Astrocyte of the spinal cord (primary cell): ENCODE measurements at places on chromosomes 7 and 10.

- DNase-seq = peak; percentile 60
Measured at GRCh38 chr7:122528879-122529481, 169.9 kb downstream of the RNF133 start.

DNA sequence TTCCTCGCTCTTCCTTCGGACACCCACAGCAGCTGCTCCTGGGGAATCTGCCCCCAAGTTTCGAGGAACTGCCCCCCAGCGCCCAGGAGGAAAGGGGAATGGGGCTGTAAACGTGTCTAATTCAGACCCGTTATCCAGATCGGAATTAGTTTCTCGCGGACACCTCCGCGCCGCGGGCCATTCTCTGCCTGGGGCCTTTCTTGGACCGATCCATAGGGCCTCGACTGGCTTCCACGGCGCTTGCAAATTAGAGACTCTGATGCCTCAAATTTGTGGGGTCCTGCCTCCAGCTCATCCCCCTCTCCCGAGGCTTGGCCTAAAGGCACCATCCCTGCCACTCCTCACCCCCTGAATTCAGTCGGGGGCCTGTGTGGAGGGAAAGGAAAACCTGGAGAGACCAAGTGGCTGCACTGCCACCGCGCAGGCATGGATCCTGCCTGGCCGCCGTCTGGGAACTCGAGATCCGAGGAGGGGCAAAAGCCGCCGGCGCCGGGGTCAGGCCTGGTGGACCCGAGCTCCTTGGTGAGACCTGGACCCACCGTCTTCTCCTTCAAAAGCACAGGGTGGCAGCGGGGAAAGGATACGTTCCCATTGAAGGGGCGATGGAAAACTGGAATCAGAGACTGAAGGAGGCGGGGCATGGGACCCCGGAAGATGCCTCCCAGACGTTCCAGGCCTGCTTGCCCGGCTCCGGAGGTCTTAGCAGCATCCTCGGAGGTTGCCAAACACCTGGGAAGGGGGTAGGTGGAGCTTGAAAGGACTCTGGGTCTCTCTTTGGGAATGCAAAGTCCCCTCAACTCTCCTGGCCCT lies 13.7 kb downstream of the LBX1 start:
- DNase-seq = no peak

DNA sequence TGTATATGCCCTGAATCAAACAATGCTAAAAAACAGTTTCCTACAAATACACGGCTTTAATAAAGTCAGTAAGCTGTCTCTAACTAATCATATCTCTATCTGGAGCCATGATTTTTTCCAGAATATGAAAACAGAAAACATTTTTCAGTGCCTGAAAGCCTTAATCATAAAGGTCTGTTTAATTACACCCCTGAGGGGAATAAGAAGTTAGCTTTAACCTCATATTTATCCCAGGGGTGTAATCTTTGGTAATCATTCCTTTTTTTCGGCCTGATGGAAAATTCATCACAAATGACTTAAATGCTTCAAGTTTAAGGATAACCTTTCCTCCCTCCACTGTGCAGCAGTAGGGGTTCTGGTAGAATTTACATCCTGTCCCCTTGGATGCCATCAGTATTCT lies 124.2 kb downstream of the ATE1 start:
- DNase-seq = no peak

DNA sequence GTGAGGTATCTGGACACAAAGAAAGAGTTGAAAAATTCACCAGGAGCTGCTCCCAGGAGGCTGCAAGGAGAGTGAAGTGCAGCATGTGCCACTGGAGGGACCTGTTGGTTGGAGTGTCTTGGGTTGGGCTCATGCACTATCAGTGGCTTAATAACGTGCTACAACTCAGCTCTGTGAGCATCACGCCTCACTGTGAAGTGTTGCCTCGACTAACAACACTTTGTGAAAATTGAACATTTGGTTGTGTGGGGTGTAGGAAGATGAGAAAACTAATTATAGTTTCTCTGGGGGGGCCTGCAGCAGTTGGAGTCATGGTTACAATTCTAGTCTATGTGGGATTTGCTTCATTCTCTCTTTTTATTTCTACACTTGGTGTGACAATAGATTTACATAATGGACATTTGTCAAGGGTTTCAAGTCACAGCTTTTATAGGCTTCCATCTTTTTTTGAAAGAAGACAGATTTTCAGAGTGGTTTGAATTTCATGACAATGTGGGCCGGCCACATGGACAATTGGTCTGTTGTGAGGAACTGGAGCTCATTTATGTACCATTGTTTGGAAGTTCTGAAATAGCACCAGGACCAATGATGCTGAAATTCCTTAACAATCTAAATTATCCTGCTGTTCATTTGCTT lies 121.3 kb downstream of the RAMP3 start:
- no peak for DNase-seq

DNA sequence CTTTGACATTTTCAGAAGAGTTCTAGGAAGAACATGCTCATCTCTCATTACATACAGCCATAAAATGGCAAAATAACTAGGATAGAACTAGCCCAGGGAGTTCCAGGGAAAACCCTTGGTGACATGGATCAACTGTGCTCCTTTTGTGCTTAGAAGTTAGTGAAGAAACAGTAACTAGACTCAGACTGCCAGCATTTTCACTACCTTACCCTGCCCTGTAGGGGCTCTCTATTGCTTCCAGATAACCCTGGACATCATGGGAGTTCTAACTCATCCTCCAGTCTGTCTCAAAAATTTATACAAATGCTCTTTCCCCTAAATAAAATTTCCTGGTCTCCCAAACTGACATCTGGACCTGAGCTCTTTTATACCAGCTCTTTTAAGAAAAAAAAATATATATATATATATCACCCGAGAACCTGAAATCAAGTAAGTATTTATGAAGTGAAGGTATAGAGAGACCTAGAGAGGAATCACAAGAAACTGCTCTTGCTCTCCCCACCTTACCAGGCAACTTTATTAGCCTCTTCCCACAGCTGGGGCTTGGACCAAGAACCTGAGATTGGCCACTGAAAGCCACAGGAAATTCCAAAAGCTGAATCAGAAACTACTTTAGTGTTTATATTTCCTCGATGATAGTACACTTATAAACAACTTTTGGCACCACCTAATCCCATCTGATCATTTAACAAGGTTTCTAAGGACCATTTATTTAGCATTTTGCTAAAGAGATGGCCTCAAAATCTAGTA lies 101.4 kb downstream of the RELN start:
- no peak for DNase-seq

- DNase-seq = no peak
Measured at GRCh38 chr10:43131906-43132305, 6.3 kb upstream of the CSGALNACT2 start.

DNA sequence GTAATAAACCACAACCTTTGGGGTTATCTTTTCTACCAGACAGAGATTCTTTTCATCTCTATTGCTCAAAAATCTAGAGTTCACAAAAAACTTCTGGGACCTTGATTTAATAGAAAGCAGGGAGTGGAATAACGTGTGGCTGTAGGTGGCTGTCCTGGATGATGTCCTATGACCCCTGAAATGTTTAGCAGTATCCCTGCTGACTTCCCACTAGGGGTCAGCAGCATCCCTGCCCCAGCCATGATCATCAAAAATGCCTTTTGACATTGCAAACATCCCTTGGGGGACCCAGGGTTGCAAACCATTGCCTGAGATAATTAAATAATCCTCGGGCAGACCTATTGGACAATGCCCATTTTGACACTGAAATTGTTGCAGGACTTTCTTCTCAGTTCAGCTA lies 177.1 kb downstream of the USP6NL start:
- no peak for DNase-seq

DNA sequence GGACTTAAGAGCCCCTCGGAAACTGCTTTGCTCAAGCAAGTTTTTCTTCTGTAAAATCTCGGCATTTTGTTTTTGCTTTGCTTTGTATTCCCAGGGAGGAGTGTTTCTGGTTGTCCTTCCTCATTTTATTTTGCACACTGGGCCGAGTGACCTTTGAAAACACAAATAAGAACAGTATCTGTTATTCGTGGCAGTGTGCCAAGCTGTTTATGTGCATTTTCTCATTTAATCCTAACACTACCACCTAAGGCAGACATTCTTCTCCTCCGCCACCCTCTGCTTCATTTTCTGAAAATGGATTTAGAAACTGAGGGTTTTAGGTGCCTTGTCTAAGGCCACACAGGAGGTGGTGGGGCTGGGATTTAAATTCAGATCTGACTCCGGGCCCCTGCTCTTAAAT lies 218.5 kb downstream of the TCF7L2 start:
- DNase-seq = no peak

- peak; percentile 28 for DNase-seq
Measured at GRCh38 chr10:128047991-128048818, 78.0 kb downstream of the MKI67 start.

DNA sequence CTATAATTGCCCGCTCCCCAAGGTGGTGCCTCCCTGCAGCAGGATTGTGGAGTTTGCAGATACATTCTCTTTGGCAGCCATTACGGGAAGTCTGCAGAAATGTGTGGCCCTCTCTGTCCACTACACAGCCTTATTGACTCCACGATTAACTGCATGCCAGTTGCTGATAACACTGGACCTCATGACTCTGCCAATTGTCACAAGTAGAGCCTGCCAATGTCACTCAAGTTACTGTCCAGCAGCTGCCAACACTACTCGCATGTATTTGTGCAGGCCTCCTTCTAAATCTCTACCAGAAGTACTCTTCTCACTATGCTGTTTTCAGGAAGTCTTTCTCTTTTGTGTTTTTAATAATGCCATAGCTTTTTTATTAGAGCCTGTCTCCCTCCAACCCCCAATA lies 128.8 kb downstream of the PPP1R3A start:
- DNase-seq = no peak

DNA sequence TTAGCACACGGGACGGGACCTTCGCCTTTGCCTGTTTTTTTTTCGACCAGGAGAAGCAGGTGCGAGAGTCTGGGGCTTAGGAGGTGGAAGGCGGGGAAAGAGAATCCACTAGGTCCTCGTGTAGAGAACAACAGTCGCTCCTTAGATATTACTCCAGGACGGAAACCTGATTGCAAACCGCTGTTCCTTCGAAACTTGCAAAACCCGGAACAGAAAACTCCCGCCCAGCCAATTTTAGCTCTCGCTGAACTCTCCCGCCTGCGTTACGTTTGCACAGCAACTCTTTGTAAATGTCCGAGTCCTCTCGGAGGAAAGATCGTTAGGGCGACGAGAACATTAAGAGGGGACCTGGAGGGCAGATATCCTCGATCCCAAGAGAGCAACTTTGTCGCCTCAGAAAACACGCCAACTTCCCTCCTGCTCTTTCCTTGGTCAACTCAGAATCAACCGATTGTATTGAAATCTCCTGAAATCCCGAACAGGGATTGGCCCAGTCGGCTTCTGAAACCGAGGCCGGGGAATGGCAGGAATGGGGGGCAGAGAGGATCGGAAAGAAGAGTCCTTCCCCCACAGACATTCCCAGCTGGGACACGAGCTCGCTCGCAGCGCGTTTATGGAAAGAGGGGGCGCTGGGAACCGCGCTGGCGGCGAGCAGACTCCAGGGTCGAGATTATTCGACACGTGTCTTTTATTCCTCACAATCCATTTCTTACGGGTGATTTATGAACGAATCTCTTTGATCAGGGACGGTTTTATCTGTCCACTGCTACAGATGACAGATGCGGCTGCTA lies 9.9 kb downstream of the TWIST1 start:
- DNase-seq = peak; percentile 82

DNA sequence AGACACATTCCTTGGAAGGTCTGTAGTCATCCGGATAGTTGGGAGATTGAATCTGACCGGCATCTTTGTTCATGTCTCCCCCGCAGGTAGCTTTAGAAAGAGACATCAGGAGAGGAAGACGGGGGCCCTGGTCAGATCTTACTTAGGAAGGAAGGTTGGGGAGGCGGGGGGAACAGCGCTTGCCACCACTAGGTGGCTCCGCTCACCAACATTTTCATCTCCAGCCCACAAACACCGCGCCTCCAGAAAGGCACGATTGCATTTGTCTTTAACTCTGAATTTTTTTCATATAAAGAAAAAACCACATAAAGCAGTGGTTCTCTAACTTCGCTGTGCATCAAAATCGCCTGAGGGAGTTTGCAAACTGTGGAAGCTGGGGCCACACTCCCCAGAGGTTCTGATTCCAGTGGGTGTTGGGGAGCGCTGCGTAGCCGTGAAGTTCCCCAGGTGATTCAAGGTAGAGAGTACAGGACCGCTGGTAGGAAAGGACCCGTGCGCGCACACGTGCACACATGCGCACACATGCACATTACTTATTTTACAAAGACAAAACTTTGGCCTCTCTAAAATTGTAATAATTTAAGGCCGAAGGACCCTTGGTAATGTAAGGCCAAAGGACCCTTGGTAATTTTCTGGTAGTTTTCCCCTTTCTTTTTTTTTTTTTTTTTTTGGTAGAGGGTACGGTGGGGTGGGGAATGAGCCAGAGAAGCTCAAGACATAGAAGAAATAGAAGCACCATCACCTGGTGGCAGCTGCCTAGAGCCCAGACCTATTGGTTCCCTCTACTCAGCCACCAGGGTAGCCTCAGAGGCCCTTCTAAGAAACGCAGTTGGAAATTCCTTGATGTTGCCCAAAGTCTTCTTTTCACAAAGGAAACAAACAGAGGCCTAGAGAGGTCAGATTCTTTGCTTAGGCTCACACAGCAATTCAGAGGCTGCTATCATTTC lies 37.4 kb upstream of the OPALIN start:
- DNase-seq = peak; percentile 79

DNA sequence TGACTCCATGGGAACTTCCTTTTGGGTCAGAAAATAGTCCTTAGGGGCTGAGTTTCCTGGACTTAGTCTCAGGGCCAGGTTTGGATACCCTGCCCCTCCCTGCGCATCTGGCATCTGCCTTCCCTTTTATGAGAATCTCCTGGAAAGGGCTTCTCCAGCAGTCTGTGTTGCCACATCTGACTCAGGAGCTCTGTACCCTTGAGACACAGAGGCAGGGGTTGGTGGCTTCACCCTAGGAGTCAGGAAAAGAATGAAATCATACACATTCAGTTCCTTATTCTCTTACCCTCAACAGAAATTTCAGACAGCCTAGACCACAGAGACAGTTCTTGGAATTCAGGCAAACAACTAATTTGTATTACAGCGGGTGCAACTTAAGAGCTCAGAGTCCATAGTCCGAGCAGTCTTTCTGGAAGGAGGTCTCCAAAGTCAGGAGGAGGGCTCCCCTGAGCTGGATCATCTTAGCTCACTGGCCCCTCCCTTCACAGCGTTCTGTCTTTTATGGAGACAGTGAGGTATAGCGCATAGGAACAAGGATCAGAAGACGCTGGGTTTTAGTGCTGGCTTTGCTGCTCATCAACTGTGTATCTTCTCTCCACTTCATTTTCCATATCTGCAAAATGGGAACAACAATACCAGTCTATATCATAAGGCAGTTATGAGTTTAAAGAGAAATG lies 3.0 kb upstream of the PLAU start:
- peak; percentile 86 for DNase-seq

GRCh38 chr7:854118-854775 lies 22.0 kb downstream of the SUN1 start:
- DNase-seq = no peak

- peak; percentile 68 for DNase-seq
Measured at GRCh38 chr10:93463723-93464476, 18.2 kb downstream of the MYOF start.

DNA sequence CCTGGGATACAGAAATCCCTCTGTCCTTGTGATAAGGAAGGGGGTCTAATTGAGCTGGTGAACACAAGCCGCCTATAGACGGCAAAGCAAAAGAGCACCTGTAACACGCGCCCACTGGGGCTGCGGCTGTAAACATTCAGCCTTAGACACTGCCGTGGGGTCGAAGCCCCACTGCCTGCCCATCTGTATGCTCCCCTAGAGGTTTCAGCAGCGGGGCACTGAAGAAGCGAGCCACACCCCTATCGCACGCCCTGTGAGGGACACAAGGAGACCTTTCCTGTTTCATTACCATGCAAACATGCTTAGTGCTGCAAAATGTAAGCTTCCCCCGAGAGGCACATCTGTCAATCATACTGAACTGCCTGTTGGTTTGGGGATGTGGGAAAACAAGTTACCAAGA lies 82.1 kb downstream of the NRP1 start:
- DNase-seq = no peak

GRCh38 chr7:129170441-129171021 lies 17.9 kb upstream of the SMO start:
- no peak for DNase-seq
